ENCODE measurements at places on chromosomes 6 and 20.
A peak's percentile ranks its signal among the peaks of the same experiment; 100 is the strongest.

DNA sequence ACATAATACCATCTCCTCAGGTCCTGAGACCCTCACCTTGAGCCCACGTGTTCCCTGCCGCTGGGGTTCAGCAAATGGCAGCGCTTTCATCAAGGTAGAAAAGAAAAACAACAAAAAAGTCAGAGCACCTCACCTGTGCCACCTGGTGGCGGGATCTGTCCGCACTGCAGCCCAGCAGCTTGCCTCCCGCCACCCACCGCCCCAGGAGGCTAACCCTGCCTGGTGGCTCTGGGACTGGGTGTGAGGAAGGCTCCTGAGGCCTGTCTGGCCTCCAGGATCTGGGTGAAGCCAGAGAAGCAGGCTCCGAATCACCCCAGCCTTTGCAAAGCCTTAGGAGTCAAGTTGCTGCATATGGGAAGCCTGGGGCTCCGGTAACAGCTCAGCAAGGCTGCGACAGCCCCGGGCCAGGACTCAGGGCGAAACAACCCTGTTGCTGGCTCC is 270.8 kb downstream of the BMP7 start:
- DNase-seq: no peak

- no peak for DNase-seq
These were observed 386.0 kb downstream of the SMOC2 start for GRCh38 chr6:168826726-168827585.

GRCh38 chr6:93036835-93037234 is 382.5 kb downstream of the EPHA7 start:
- peak; percentile 38 for DNase-seq

DNA sequence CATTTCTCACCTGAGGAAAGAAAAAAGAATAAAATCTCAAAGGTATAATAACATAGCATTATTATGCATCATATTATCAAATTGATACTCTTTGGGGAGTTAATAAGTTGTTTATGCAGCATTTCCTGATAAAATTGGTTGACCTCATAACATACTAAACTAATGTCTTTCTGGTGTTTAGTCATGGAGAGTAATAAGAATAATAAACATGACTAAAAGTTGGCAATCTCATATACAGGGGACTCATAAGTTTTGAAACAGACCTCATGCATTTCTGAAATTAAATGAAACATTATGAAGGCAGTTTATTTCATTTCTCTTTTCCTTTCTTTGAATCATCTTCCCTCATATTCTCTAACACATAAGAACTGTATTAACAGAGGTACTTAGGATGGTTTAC is 60.5 kb upstream of the PRDM1 start:
- no peak for DNase-seq

GRCh38 chr20:17557675-17558006 is 12.2 kb upstream of the DSTN start:
- no peak for DNase-seq

- DNase-seq: no peak
These were observed 8.6 kb upstream of the TRIB3 start for GRCh38 chr20:371755-372542.

- no peak for DNase-seq
These were observed 62.4 kb upstream of the RREB1 start for GRCh38 chr6:7045331-7045730.

- no peak for DNase-seq
These were observed 27.6 kb upstream of the IFNGR1 start for GRCh38 chr6:137246791-137247202.

DNA sequence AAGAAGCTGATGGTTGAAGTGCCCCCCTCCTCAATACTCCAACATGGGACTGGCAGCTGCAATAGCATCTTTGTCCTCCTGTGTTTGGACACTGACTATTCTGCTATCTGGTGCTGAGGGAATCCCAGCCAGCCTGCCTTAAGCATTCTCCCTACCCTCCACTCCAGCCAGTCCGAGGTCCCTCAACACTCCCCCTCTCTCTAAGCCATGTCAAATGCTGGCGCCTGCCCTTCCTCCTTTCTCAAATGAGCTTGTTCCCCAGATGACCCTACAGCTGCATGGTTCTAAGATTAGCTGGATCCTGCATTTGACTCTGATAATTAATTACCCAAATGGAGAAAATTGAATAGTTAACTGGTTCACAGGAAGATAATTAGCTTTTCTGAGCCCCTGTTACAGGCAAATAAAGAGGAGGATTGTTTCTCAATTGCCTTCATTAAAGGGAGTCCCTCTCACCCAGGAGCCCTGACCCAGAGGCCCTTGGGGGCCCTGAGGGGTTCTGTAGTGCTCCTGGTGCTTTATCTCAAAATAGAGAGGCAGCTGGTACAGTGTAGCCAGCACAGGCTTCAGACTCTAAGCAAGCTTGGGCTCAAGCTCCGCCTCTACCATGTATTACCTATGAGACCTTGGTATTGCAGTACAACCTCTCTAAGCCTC is 37.9 kb upstream of the CHD6 start:
- DNase-seq: peak; percentile 34

GRCh38 chr6:40397287-40398033 is 189.7 kb downstream of the LRFN2 start:
- DNase-seq: no peak

GRCh38 chr20:48897305-48898010 is 24.1 kb upstream of the ARFGEF2 start:
- DNase-seq: no peak

GRCh38 chr6:68247782-68248181 is 387.3 kb upstream of the ADGRB3 start:
- no peak for DNase-seq

DNA sequence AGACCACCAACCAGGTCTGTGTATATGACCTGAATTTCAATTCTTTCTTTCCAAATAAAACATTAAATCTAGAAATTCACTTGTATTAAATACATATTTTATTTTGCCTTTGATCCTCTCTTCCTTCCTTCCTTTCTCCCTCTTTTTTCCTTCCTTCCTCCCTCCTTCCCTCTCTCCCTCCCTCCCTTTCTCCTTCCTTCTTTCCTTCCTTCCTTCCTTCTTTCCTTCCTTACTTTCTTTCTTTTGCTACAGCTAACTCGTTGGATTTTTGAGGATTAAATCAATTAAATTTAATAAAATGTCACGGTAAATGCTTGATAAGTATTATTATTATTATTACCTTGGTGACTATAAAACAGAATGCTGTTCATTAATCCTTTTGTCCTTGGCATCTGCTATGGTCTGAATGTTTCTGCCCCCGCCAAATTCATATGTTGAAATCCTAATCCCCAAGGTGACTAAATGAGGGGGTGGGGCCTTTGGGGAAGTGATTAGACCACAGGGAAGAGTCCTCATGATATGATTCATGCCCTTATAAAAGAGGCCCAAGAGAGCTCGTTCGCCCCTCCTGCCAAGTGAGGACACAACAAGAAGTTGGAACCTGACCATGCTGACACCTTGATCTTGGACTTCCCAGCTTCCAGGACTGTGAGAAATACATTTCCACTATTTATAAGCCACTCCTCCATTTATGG is 67.6 kb upstream of the BTBD3 start:
- no peak for DNase-seq

DNA sequence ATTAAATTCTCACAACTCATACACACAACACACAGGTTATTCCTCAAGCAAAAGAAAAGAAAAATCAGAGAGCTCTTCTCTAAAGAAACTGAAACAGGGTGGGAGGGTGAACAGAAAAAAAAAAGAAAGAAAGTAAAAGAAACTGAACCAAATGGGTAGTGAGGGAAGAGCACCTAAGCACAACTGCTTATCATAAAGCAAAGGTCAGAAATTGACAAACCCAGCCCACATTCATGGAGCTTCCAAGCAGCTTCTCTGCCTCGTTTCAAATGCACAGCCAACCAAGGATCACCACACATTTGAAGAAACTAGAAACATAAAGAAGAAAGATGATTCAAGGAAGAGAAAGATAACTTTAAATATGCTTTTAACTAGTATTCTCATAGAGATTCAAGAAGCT is 90.5 kb downstream of the RNGTT start:
- DNase-seq: no peak

- DNase-seq: no peak
These were observed 184.5 kb downstream of the KIF16B start for GRCh38 chr20:16388731-16389130.

GRCh38 chr6:158826819-158827501 is 7.8 kb upstream of the EZR start:
- DNase-seq: no peak

GRCh38 chr6:89183294-89183693 is 33.9 kb downstream of the GABRR1 start:
- DNase-seq: no peak

DNA sequence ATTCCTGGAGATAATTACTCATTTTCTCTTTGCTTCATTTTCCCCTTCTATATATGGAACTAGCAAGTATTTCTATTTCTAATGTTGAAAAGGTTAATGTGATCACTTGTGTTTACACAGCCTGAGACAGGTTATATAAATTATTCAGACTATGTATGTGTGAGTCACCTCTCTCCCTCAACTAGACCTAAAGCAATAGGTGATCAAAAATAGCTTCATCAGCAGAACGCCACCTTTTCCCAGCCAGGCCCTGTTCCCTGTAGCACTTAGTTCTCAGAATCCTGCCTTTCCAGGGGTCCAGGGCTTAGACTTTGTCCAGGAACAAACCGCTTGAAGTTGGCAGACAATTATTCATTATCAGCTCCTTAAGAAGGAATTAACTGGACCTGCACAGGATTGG is 125.3 kb upstream of the EXOC2 start:
- no peak for DNase-seq

DNA sequence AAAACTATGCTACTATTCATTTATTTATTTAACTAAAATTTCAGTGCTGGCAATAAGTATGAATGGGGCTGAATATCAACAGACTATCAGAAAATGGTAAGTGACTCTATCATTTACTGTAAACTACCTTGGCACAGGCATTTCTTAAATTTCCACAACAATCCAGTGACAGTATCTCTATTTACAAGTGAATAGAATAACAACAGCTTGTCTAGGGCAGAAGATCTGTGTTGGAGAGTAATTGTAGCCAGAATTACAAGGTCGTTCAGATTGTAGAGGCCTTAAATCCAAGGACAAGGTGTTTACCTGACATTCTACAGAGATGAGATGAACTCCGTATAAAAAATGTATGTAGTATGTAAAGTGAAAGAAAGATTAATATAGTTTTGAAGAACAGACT is 193.8 kb upstream of the SIM1 start:
- no peak for DNase-seq

- no peak for DNase-seq
These were observed 10.6 kb downstream of the RBM24 start for GRCh38 chr6:17291778-17292177.

DNA sequence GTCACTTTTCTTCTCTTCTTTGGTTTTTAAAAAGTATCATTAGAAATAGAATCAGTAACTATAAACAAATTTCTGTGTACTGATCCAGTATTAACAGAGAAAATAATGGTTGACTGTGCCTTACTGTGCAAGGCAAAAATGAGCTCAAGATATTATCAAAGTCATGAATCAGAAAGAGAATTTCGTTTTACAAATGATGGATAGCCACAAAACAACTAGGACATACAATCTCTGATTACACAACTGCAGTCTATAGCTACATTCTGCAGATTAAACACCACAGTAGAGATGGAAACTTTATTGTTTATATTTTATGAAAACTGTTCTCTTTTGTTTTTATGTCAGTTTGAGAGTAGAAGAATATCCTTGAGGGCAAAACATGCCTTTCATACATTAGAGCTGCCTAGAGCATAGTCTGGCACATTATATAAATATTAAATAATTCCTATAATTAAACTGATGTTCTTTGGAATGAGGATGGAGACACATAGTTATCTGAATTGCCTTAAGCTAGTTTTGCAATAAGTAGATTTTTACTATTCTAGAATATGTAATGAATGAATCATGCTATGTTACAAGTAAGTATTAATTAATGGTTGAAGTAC is 333.1 kb downstream of the LAMA2 start:
- no peak for DNase-seq

- DNase-seq: no peak
These were observed 292.1 kb downstream of the QKI start for GRCh38 chr6:163706500-163707087.

GRCh38 chr20:1816384-1817381 is 78.5 kb upstream of the SIRPA start:
- DNase-seq: no peak

- no peak for DNase-seq
These were observed 64.6 kb upstream of the OGFRL1 start for GRCh38 chr6:71224011-71224410.

- DNase-seq: no peak
These were observed 53.4 kb downstream of the FAM83B start for GRCh38 chr6:54899986-54900385.

DNA sequence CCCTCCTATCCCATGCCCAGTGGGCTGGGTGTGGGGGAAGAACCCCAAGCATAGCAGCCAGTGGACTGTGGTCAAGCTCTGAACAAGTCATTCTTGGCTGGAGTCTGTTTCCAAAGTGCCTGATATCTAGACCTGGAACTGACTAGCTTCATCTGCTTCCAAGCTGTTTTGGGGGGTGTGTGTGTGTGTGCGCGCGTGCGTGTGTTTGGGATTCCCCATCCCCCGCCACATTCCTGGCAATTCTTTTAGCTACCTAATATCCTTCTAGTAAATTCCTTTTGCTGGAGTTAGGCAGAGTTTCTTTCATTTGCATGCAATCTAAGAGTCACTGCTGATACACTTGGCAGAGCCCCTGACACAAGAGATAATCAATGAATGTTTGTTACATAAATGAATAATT is 7.8 kb downstream of the PAK5 start:
- no peak for DNase-seq

GRCh38 chr6:71474942-71475341 is 186.3 kb downstream of the OGFRL1 start:
- no peak for DNase-seq

DNA sequence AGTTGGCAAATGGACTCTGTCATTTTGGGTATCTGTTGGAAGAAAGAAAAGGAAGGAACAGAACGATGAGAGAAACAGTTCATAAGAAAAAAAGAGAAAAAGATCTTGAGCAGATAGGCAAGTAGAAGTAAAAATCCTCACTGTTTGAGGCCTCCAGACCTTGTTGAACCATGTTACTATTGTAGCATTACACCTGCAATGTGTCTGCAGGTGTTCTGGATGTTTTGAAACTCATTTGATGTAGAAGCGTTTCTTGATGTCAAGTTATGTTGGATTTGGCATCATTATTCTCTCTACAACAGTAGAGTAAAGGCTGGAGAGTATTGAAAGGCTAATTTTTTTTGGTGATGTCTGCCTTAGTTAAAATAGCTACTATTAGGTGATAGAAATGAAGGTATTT is 108.7 kb downstream of the CARMIL1 start:
- DNase-seq: no peak

DNA sequence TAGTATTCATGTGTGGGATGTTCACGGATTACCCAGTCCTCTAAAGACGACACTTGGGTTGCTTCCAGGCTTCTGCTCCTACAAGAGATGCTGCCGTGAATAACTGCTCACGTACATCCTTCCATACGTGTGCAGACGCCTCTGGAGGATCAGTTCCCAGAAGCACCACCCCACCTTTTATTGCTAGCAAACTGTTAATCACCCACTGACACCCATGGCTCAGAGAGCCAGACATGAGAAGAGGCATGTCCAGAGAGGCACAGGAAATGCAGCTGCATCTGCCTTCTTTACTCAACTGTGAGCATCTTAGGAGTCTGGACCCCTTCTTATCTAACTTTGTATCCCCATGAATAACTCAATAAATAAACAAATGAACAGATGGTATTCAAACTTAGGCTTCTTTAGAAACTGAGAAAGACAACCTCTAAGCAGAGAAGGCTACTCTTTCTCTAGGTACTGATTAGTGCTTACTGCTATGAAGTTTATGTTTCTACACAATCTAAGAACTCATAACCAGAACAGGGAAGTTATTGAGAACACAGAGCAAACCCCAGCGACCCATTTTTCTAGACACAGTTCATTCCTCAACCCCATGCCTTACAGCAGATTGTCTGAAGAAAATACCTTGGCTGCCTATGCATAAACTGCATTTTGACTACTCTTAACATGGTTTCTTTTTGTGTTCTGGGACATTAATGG is 228.7 kb upstream of the RREB1 start:
- no peak for DNase-seq

All from NCI-H2081 (cell line).